ENCODE measurements at places on chromosomes 7 and 10.

DNA sequence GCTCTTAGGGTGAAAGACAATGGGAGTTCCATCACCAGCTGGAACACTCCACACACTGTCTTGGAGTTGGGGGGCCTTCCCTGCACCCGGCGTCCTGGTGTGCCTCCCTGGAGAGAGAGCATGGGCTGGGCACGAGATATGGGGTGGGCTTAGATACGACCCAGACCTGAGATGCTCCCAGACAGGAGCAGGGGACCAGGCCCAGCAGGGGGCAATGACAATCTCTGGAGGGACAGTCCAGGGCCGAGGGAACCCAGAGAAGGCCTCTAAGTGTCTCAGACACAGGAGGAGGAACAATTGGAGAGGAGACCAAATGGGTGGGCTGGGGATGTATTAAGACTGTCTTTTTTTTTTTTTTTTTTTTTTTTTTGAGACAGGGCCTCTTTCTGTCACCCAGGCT is 40.0 kb downstream of the MYL10 start:
- DNase-seq, result no peak

- DNase-seq, result peak; percentile 50
Measured at GRCh38 chr10:35386594-35387174, 50.4 kb downstream of the CCNY start.

DNA sequence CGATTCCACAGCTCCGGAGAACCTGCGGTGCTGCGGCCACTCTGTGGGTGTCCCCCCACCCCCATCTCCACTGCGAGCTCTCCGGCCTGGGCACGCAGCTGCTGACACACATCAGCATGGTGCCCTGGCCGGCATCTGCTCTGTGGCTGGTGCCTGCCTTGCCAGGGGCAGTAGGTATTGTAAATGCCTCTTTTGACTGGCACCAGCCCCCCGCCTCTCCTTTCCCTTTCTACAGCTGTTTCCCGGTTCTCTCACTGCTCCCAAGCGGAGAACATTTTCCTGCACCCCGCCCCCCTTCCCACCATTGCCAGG is 357.1 kb upstream of the ZNF32 start:
- DNase-seq, result no peak

DNA sequence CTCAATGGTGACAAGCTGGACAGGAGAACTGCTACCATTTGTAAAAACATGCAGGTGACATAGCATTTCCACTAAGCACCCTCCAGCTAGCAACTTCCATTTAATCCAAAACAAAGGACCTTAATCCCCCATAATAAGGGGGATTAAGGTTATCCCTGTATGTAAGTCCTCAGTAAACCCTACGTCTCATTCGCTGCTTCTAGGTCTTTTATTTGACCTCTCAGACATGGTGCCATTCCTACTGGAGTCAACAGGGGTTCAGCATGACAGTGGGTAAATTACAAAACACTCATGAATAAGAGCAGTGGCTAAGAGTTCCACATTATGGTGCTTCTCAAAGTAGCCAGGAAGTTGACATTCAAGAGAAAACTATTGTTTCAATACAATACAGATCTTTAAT is 121.8 kb upstream of the CAV2 start:
- no peak for DNase-seq

DNA sequence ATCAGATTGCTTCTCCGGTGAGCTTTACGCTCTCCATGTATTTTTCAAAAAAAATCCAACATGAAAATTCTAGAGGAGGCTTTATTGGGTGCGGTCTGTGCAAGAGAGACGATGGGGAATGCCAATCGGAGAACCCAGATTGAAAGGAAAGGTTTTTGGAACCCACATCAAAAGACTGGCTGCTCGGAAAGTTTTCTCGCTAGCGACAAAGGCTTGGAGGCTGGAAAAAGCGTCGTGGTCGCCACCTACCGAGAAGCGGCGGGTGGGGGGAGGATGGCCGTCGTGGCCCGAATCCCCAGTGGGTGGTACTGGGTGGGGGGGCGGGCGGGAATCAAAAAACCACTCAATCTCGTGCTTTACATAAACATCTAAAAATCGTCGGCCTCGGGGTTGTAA is 1.1 kb upstream of the GTF2I start:
- peak; percentile 23 for DNase-seq

- DNase-seq, result no peak
Measured at GRCh38 chr7:77281780-77282478, 82.3 kb upstream of the FGL2 start.

DNA sequence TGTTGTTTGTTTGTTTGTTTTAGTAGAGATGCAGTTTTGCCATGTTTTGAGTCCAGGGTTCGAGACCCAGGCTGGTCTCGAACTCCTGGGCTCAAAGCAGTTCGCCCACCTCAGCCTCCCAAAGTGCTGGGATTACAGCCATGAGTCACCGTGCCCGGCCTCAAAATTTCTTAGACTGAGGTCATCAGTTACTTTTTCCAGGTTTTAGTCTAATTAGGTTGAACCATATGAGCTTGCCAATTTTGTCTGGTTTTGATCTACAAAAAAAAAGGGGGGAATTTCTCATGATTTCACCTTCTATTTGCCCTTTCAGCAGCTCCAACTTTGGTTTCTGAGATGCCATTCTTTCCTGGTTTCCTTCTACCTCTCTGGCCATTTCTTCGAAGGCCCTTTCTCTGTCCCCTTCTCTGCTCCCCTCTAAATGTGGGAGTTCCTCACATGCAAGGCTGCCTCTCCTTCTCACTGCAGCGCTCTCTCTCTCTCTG is 5.5 kb downstream of the CUEDC2 start:
- DNase-seq, result peak; percentile 65

DNA sequence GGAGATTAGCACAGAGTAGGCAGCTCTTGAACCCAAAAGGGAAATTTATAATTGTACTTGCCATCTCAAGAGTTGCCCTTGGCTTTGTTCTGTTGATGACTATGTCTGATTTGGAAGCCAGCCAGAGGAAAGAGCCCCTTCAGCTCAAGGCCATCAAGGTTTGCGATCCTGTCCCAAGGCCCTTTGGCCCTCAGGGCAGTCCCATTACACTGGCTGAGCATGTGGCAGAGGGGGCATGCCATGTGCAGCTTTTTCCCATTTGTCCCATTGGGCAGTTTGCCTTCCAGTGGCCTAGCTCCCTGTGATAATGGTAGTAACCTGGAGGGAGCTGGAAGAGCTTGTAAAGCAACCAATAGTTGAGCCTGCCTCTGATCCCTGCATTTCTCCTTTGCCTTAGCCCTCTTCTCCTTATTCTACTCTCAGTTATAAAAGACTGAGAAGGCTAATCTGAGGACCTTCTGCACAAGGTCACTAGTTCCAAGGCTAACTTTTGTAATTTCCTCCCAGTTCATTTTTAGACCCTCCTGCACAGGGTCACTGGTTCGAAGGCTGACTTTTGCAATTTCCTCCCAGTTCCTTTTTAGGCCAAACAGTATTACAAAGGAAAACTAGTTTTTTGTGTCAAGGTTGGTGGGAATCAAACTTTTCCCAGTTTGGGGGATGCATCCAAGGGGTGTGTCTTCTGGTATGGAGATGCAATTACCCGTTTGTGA is 31.0 kb upstream of the ARHGAP12 start:
- no peak for DNase-seq

- DNase-seq, result peak; percentile 85
Measured at GRCh38 chr10:784403-785088, 95.1 kb upstream of the DIP2C start.

- DNase-seq, result no peak
Measured at GRCh38 chr10:71088054-71088453, 124.3 kb upstream of the UNC5B start.

DNA sequence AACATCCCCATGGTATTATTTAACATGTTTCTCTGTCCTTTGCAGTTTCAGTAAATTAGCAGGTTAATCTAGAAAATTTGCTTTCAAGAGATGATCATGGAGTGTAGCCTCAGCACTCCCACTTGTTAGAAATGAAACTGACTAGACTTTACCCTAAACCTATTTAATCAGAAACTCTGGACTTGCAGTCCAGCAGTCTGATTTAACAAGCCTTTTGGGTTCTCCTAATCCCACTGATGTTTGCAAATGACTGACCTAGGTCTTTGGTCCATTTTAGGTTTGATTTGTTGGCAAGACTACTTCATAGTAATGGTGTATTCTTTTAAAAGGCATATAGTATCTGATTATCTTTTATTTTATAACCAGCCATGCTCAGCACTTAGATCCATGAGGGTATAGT is 55.5 kb upstream of the SLC25A13 start:
- DNase-seq, result no peak

DNA sequence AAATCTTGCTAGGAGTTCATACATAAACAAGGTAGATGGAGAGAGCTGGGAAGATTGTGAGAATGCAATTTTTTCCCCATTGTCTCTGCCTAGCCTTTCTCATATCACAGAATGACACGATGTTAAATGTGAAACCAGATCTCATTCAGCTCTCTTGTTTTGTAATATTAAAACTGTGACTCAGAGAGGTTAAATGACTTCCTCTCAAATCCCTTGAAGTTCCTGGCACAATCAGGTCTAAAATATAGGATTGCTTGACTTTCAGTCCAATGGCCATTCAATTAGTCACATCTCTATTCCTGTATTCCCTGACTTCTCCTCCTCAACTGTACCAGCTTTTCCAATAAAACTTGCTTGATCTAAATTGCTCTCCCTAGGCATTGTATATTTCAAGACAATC is 3.1 kb downstream of the ANKRD22 start:
- DNase-seq, result peak; percentile 73

Data from EL (cell line).